ENCODE measurements at places on chromosomes 5 and 9. TPM values are rescaled to one million over a fixed set of nuclear protein-coding genes. Genes with fewer than 3 reads are reported as not detected.

DNA sequence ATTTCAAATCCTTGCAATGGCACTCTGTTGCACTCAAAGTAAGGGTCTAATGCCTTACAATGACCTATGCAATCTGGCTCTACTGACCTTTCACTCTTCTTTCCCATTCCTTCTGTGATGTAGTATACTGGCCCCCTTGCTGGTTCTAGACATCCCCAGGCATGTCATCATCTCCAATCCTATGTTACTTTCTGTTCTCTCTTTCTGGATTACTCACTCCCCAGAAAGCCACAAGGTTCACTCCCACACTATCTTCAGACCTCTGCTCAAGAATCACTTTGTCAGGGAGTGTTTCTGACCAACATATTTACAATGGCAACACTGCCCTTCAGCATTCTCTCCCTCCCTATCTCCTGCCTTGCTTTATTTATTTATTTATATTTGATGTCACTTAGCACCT lies 802.2 kb upstream of the WWC1 start:
- H3K4me3 ChIP-seq: no peak overlapping the region
- no peaks in the 10 kb centered on the region for H3K4me1 ChIP-seq
- no peak for DNase-seq

DNA sequence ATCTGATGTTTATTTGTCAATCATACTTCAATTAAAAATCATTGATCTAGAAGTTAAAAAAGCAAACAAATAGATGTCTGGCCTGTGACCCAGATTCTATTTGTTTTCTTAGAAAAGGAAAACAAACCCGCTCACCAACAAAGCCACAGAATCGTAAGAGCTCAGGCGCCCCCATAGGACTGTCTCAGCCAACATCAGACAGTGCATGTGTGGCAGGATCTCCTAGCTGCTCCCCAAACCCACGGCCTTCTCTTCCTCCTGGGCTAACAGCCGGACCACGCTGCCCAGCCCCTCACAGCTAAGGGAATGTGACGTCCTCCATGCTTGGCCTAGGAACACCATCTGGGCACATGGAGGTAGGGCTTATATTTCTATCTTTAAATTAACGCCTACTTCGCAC lies 19.4 kb downstream of the OR2Y1 start:
- no peak overlapping the region for H3K4me3 ChIP-seq
- H3K4me1 ChIP-seq: peaks cover 15% of the 10 kb centered on the region
- H3K27me3 ChIP-seq: peaks cover 14% of the 10 kb centered on the region
- no peaks in the 10 kb centered on the region for H3K36me3 ChIP-seq
- no peak overlapping the region for H3K27ac ChIP-seq
- no peak for DNase-seq

DNA sequence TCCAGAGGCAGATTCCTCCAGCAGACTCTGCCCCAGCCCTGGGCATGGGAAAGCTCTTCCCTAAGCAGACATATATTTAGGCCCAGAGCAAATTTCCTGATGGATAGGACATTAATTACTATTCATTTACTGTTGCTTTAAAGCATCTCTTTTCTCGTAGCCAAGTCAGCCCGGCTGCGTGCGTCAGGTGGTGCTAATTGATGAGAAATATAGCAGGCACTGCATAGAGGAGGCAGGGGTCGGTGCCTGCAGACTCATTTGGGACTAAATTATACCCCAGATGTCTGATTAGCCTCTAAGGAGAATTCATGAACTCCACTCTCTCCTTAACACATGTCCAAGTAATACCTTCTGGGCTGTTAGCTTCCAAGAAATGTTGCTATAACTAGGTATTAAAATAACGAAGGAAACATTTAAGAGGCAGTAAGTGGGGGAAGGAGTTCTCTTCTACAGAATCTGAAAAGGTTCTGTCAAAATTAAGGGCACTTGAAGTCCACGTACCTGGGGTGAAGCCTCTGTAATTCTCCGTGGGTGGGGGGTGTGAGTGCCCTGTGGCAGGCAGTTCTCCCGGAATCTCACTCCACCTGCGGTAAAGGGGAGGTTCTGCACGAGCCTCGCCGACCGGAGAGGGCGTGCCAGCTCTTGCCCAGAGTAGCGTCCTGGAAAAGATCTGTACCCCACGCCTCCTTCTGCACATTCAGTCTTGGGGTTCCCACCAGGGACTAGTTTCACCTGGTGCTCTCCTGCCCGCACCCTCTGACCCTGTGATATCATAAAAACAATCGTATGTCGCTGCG lies 115.9 kb upstream of the FCN2 start:
- no peaks in the 10 kb centered on the region for H3K27me3 ChIP-seq
- DNase-seq: no peak
- H3K4me3 ChIP-seq: no peak overlapping the region
- H3K4me1 ChIP-seq: peaks cover 5% of the 10 kb centered on the region
- no peaks in the 10 kb centered on the region for H3K36me3 ChIP-seq

GRCh38 chr5:14551211-14551610 lies 30.4 kb upstream of the OTULINL start:
- peaks cover 4% of the 10 kb centered on the region for H3K4me1 ChIP-seq
- no peak overlapping the region for H3K4me3 ChIP-seq
- peaks cover 10% of the 10 kb centered on the region for H3K27me3 ChIP-seq
- no peak for DNase-seq

GRCh38 chr5:159814805-159815585 lies 101.3 kb upstream of the ADRA1B start:
- no peak overlapping the region for H3K4me3 ChIP-seq
- peaks cover 3% of the 10 kb centered on the region for H3K27me3 ChIP-seq
- no peaks in the 10 kb centered on the region for H3K36me3 ChIP-seq
- DNase-seq: no peak
- H3K4me1 ChIP-seq: peaks cover 3% of the 10 kb centered on the region
- no peak overlapping the region for H3K27ac ChIP-seq

DNA sequence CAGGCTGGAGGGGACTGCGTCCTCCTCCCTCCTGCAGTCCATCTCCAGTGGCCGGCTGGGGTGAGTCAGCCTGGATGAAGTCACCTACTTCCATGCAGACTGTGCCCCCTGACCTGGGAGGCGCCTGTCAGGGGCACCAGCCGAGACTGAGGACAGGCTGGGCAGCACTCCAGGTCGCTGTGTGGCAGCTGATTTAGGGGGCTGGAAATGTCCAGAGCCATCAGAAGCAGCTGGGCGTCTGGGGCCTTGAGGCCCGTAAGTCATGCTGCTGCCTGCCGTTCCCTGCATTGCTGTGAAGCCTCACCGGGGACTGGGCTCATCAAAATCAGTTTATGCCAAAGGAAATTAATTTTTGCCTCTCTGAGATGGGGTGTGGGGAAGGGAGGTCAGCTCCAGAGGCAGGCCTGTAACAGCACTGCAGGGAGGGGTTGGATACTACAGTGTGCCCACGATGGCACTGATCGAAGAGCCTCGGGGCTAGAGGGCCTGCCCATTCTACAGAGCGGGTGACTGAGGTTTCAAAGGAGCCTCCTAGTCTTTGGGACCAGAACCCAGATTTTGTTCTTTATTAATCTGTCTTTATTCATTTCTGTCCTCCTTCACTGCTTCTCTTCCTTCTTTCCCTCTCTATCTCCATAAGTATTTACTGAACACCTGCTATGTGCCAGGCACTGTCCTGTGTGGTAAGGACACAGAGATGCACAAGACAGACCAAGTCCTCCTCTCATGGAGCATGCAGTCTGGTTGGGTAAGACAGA lies 70.4 kb upstream of the PSD2 start:
- DNase-seq: no peak
- H3K4me3 ChIP-seq: no peak overlapping the region
- H3K4me1 ChIP-seq: no peaks in the 10 kb centered on the region

GRCh38 chr9:88952086-88952615 lies 39.1 kb upstream of the S1PR3 start:
- H3K27me3 ChIP-seq: peaks cover 16% of the 10 kb centered on the region
- DNase-seq: no peak
- peaks cover 44% of the 10 kb centered on the region for H3K4me1 ChIP-seq
- no peak overlapping the region for H3K4me3 ChIP-seq
- no peaks in the 10 kb centered on the region for H3K36me3 ChIP-seq

GRCh38 chr5:10049858-10050455 lies 199.7 kb downstream of the ATPSCKMT start:
- H3K27ac ChIP-seq: no peak overlapping the region
- no peaks in the 10 kb centered on the region for H3K36me3 ChIP-seq
- DNase-seq: no peak
- H3K4me1 ChIP-seq: no peaks in the 10 kb centered on the region

GRCh38 chr9:79672236-79672635 lies 100.5 kb downstream of the TLE4 start:
- no peak for DNase-seq
- no peaks in the 10 kb centered on the region for H3K27me3 ChIP-seq
- peaks cover 22% of the 10 kb centered on the region for H3K36me3 ChIP-seq

- no peak overlapping the region for H3K4me3 ChIP-seq
- no peaks in the 10 kb centered on the region for H3K27me3 ChIP-seq
- no peak for DNase-seq
- H3K4me1 ChIP-seq: no peaks in the 10 kb centered on the region
Observed at GRCh38 chr5:125316391-125316790, 570.0 kb upstream of the ZNF608 start.

Gene LRSAM1
- total RNA-seq: 26.6 TPM

Gene PCDHB12
- total RNA-seq: not detected

Gene LRRC19
- total RNA-seq: not detected

Gene WDR38
- not detected for total RNA-seq
